HFFc6 (cell line): ENCODE measurements at places on chromosomes 6 and 20.

- DNase-seq = peak; percentile 32
These were observed 1.3 kb downstream of the LSM14B start for GRCh38 chr20:62123450-62124118.

GRCh38 chr6:112030961-112031660, 22.8 kb upstream of the CCN6 start:
- DNase-seq = no peak

DNA sequence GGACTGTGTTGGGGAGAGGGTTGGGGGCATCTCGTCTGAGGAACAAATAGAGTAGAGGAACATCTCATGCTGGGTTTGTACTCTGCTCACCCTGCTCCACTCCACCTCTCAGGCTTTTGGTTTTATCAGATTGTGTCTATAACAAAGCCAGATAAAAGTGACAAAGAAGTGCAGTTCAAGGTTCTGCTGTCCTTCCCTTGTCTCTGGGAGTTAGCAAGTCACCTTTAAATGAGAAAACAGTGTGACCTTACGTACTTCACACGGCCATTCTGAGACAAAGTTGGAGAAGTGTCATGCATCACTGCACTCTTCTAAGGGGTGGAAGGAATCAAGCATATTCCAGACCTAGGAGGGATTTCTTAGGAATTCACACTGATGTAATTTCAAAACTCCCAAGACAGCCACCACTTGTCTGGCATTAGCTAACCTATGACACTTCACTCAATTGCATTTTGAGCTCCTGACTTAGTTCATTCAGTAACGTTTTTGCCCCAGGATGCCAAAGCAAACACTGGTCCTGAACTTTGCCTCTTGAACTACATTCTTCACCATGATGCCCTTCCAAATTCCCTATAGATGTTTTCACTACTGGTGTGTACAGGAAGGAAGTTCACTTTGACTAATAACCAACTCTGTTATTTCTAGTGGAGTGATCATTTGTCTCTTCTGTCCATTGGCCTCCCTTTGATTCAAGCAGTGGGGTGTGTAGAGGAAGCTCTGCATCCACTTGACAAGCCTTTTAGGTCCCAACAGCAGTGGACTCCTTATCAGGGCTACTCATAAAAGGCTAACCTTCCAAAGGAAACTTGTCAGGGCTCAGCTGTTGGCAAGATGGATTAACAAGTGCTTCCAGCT, 647.6 kb upstream of the FLRT3 start:
- DNase-seq = no peak

DNA sequence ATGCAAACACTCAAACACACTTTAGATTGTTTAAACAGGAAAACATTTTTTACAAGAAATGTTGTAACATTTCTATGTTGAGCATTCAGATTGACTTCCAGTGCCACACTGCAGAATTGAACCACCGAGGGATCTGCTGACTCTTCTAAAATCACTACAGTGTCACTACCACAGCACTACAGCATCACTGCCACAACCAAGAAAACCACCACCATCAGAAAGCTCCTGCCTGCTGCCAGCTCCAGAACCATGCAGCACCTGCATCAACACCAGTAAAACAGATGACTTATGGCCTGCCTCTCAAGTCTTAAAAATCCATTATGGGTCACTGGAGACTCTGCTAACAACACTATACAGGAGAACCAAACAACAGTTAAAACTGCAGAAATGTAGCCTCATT, 25.4 kb upstream of the BTN3A2 start:
- DNase-seq = no peak

DNA sequence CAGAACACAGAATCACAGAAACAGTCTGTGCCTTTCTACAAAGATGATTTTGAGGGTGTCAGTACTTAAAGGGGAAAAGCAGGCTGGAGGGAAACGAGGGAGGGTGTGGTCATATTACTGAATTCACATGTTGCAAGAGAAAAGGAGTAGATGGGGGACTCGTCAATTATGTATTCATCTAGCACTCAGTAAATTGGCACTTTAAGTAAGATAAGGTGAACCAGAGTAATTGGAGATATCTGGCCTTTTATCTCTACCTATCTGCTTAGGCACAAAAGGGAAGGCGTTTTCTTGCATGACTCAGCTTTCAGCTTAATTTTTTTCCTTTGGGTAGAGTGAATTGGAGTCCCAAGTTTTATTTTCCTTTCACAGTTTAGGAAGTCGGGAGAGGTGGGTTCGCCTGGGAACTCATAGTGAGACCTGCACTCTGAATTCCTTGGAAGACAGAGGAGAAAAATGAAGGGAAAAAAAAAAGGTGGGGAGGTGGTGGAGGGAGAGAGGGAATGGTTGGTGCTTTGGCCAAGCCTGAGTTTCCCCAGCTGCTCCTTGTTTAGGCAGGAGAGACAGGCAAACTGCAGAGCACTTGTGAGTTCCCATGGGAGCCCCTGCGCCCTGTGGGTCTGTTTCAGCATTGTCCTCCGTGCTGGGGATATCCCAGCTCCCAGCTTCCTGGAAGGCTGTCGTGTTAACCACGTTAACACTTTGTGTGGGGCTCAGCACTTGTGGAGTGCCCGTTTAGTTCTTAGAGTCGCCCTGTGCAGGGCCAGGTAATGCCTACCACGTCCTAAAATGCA, 19.7 kb upstream of the GTSF1L start:
- no peak for DNase-seq

GRCh38 chr20:54063992-54064676, 6.3 kb downstream of the BCAS1 start:
- DNase-seq = no peak

DNA sequence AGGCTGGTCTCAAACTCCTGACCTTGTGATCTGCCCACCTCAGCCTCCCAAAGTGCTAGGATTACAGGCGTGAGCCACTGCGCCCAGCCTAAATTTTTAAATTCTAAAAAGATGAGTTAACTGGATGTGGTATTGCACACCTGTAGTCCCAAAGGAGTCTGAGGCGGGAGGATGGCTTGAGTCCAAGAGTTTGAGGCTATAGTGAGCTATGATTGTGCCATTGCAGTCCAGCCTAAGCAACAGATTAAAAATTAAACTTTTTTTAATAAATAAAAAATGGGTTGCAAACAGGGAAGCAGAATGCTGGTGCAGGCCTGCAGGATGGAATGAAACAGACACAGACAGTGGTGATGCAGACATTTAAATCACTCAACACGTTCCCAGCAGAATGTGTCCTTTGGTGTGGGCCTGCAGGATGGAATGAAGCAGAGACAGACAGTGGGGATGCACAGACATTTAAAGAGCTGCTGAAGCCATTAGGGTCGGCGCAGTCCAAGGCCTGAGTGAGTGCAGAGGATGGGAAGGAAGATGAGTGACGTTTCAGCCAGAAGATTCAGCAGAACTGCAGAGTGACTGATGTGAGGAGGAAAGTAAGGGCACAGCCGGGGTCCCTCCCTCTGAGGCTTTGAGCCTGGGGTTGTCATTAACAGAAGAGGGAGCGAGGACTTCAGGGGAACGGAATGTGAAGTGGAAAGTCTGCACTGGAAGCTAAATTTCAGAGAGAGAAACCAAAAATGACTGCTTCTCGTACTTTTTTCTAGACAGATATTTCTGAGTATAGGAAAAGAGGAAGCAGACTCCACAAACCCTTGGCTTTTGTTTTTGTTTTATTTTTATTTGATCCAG, 117.5 kb downstream of the RIN2 start:
- no peak for DNase-seq

DNA sequence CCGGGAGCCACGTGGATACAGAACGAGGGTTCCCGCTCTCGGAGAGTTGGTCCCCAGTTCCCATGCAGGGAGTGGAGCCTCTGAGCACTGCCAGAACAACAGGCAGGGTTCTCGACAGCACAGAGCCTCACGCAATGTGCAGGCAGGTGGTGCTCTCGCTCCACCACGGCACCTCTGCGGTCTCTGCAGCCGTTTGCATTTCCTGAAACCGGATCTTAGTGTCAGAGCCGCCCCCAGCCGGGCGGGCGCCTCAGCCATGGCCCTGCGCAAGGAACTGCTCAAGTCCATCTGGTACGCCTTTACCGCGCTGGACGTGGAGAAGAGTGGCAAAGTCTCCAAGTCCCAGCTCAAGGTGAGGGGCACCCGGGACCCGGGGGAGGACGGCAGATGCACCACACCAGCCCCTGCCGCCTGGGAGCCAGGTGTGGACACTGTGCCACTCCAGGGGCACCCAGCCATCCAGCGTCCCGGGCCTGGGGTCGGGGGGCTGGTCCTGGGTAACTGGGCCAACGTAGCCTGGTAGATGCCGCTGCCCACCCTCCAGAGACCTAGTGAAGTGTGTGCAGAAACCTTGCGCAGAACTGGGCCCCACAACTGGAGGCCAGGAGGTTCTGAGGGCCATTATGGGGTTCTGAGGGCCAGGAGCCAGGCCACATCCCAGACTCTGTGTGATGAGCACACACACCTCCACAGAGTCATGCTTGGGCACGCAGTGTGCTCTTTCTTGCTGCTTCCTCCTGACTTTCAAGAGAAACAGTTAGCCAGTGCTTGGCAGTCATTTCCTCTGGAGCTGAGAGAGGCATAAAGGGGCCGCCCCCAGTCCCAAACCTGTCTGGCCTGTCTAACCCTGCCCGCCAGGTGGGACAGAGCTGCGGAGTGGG, at the start of gene DEF6:
Gene DEF6, plus strand, starts transcription at position 218 of the 881 bp plus-strand sequence. Its CDS starts 39 bp downstream, at position 257.
- peak; percentile 82 for DNase-seq

DNA sequence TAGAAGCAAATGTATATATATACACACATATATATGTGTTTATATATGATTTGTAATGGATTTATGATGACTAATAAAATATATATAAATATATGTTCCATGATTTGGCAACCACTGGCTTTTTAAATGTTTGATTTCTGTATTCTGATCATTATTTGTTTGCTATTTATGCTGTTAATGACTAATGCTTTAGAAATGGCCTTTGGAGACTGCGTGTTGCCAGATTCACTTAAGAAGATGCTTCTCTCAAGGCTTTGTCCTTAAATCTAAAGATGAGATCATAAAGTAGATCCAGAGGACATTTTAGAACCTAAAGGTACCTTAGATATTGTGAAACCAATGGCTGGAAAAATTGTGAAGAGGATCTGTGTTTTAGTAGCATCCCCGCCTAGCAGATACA, 116.0 kb upstream of the SUPT3H start:
- no peak for DNase-seq

DNA sequence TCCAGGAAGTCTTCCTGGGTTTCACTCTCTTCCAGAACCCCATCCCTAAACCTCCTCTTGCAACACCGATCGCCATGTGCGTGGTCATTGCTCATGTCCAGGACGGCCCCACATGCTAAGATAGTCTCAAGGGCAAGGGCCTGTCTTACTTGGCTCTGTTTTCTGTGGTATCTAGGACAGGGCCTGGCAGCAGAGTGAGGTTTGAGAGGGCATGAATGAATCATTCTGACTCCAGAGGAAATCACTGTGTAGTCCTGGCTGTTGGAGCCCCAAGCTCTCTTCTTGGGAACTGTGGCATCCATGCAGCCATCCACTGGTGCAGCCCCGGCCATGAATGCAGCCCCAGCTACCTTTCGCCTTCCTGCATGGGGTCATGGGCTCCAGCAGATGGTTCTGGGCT, 12.4 kb downstream of the SIRPA start:
- DNase-seq = peak; percentile 25

DNA sequence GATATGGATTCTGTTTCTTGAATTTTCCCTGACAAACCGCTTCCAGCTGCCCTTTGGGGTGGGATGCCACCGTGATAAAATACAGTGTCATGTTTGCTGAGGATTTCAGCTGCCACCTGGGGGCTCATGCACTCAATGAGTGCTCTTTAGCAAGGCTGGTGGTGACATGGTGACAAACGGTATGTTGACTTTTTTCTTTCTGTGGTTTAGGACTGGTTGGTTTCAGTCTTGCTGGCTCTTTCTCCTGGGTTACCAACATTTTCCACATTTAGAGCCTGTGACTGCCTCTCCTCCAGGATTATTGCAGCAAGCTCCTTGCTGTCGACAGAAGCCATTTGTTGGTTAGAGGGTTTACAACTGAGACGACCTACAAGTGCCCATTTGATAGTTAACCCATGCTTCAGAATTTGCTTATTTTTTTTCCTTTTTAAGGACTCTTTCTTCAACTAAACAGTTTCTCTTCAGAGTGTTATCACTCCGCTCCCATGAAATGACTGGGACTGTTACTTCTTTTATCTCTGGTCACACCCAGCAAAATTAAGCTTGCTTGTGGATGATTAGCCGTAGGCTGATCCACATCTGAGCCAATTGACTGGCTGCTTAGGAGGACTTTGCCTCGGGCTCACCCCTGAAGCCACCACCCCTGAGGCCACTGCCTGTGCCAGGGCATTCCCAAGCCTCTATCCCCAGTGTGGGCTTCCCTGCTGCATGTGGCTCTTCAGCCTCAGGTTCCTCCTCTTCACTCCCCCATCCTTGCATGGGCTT, 48.4 kb upstream of the CDYL start:
- peak; percentile 10 for DNase-seq

DNA sequence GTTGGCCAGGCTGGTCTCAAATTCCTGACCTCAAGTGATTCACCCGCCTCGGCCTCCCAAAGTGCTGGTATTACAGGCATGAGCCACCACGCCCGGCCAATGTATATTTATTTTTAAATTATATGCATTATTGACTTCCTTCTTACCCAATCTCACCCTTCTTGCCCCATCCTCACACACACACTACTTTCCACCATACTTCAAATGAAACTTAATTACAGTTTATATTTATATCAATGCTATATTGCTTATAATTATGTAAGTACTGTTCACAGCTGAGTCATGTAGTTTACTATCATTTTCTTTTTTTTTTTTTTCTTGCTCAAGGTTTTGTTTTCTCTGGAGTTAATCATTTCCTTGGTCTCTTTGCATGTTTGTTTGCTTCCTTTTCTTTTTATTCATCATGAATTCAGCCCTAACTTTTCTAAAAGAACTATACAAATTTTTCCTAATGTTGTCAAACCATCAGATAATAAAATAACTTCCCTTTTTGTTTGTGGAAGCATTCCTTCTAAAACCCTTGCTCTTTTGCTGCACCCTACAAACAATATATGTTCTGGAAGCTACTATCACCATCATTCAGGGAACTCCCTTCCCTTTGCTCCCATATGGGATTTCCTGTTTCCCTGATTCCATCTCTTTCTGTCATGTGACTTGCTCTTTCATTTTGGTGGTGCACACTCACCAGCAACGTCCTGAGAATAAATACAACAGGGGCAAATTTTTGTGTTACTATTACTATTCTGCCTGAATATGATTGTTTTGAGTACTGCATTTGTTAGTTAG, 201.7 kb upstream of the SASH1 start:
- no peak for DNase-seq
